ENCODE measurements at places on chromosomes 6 and 20.

GRCh38 chr6:117976030-117976651 lies 69.1 kb downstream of the SLC35F1 start:
- H3K4me1 ChIP-seq = no peaks in the 10 kb centered on the region
- DNase-seq = no peak
- H3K27me3 ChIP-seq = peaks cover 4% of the 10 kb centered on the region
- no peak overlapping the region for H3K27ac ChIP-seq
- no peaks in the 10 kb centered on the region for H3K36me3 ChIP-seq
- H3K4me3 ChIP-seq = no peak overlapping the region

DNA sequence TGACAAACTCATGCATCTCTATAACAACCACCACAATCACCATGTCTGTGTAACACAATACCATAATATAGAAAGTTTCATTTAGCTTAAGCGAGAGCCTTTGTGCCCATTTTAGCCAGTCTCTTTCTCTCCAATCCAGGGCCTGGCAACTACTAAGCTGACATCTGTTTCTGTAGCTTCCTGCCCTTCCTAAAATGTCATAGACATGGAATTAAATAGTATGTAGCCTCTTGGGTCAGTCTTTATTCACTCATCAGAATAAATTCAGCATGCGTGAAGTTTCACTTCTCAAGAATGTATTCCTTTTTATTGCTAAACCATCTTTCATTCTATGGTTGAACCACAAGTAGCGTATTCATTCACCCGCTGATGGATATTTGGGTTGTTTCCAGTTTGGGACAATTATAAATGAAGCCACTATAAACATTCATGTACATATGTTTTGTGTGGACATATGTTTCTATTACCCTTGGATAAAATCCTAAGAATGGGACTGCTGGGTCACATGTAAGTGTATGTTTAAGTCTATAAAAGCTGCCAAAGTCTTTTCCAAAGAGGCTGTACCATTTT lies 1.7 kb upstream of the TREM2 start:
- no peak overlapping the region for H3K4me3 ChIP-seq
- H3K27me3 ChIP-seq = peaks cover 18% of the 10 kb centered on the region
- no peaks in the 10 kb centered on the region for H3K4me1 ChIP-seq
- DNase-seq = no peak
- no peak overlapping the region for H3K27ac ChIP-seq

GRCh38 chr6:122838060-122838780 lies 49.2 kb downstream of the SMPDL3A start:
- peaks cover 16% of the 10 kb centered on the region for H3K27me3 ChIP-seq
- no peaks in the 10 kb centered on the region for H3K4me1 ChIP-seq
- no peak overlapping the region for H3K27ac ChIP-seq

- no peak for DNase-seq
- no peak overlapping the region for H3K27ac ChIP-seq
- H3K27me3 ChIP-seq = no peaks in the 10 kb centered on the region
- no peaks in the 10 kb centered on the region for H3K36me3 ChIP-seq
These were observed 153.4 kb downstream of the COL12A1 start for GRCh38 chr6:75052491-75052890.

GRCh38 chr6:1609648-1610496 lies at the start of gene FOXC1:
Gene FOXC1 (plus strand): TSS chr6:1609915. CDS start chr6:1610446, 531 bp downstream.
- peaks cover 63% of the 10 kb centered on the region for H3K27me3 ChIP-seq
- peaks cover 3% of the 10 kb centered on the region for H3K36me3 ChIP-seq
- peak; percentile 51 for DNase-seq
- H3K4me3 ChIP-seq = peak within 1 kb of the TSS; percentile 70
- peak within 1 kb of the TSS; percentile 71 for H3K27ac ChIP-seq
- H3K4me1 ChIP-seq = peaks cover 21% of the 10 kb centered on the region

GRCh38 chr6:169965239-169965638 lies 213.8 kb downstream of the ERMARD start:
- no peaks in the 10 kb centered on the region for H3K36me3 ChIP-seq
- no peak overlapping the region for H3K4me3 ChIP-seq
- H3K27ac ChIP-seq = no peak overlapping the region
